T-helper 17 cell (primary cell): ENCODE measurements at places on chromosomes 7 and 10.

DNA sequence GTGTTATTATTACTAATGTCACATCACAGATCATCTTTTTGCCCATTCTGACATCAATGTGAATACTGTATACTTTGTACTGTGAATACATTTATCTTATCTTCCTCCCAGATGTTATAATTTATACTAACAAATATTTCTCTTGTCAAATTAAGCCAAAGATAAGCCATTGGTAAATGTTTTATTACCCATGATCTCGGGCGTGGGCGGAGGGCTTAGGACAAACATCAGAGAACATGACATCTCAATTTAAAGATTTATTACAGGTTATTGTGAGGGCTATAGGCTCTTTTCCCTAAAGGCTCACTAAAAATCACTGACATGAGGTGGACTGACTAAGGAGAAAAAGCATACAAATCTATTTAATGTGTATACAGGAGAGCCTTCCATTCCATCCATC, 58.2 kb upstream of the DGKB start:
- DNase-seq, result no peak

GRCh38 chr7:73899731-73900142, 38.8 kb downstream of the TMEM270 start:
- no peak for DNase-seq

DNA sequence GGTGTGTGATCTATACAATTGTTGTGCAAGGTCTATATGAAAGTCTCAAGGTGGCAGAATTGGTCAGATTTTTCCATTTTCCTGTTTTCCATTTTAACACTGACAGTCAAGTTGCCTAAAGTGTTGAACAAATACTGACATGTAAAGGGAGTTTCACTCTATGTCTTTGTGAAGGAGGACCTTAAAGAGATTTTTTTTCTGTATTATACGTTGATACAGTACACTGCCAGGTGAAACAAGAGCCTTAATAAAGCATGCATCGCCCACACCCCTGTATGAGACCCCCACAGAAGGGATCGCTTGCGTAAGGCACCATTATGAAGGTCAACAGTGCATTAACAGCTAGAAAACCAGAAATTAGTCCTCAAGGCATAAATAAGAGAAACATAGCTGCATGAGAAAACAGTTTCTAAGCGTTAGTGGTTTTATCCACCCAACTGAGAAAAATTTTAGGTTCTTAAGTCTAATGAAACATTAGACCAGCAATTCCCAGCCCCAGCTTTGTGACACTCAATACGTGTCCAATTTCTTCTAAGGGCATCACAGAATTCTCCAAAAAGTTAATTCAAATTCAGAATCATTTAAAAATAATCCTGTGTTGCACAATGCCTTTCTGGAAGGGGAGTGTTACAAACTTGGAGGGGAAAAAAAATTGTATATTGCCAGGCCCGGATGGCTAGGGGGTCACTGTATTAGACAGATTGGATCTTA, 6.9 kb downstream of the KLF6 start:
- DNase-seq, result no peak

- no peak for DNase-seq
These were observed 127.0 kb upstream of the MEOX2 start for GRCh38 chr7:15813448-15813847.

DNA sequence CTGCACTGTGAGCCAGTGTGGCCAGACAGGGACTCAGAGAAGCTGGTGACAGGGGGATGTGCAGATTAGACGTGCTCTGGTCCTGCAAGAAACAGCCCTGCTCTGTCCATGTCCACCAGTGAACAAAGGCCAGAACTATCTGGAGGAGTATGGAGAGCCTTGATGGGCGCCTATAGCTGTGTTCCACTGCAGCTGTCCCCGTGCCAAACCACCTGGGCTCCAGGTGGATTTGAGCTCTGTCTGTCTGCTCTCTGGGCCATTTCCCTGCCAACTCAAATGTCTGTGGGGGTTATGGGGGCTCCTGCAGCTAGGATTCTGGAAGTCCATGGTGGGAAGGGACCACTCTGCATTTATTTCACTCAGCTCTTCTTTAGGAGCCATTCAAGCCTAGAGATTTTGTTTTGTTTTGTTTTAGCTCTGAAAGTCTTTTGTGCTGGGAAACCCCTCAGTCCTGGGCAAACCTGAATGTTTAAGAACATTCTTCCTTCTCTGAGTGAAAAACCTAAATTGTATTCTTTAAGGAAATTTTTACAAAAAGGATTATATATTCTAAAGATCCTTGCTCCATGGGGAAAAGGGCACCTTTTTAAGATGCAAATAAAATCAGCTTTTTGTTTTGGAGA, 1039.5 kb upstream of the SORCS1 start:
- DNase-seq, result no peak

GRCh38 chr7:37494926-37495325, 46.3 kb upstream of the ELMO1 start:
- no peak for DNase-seq

- DNase-seq, result no peak
These were observed 8.4 kb upstream of the TRDMT1 start for GRCh38 chr10:17209881-17210280.

DNA sequence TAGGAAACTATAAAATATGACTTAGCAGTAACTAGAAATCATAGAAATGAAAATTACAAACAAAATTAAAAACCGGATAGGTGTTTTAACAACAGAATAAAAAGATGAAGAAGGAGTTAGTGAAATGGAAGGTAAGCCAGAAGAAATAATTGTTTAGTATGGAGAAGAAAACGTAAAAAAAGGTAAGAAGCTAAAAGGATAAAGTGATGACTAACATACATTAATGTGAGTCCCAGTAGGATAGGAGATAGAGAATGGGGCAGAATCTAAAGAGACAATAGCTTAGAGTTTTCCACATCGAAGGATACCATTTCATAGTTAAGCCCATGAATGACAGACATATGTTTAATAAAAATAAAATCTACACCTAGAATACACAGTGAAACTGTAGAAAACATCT, 25.3 kb downstream of the GTF2I start:
- no peak for DNase-seq

DNA sequence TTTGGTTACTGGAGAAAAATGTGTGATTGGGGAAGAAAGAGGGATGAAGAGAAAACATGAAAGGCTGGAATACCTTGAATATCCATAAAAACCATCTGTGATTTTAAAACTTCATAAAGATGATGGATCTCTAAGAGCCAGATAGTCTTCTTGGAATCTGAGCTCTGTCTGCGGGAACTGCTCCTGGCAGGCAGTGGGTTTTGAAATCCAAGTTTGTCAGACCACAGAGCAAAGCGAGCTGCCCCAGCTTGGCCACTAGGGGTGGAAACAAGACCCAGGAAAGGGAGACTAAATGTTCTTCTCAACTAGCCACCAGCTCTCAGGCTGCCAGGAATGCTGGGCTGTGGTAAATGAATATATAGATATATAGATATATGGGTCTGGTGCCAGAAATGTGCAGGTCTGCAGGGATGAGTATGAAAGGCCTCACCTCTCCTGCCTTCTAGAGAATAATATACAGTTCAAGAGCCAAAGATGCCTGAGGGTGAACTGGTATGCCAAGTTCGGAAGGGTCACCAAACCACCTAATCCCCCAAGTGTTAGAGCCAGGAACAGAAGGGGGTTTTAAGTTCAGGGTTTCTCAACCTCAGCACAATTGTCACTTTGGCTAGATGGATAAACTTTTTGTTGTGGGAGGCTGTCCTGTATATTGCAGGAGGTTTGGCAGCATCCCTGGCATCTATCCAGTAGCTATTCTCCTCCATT, 208.8 kb downstream of the KCNMA1 start:
- no peak for DNase-seq

GRCh38 chr7:47647181-47647917, 65.4 kb upstream of the TNS3 start:
- DNase-seq, result no peak

DNA sequence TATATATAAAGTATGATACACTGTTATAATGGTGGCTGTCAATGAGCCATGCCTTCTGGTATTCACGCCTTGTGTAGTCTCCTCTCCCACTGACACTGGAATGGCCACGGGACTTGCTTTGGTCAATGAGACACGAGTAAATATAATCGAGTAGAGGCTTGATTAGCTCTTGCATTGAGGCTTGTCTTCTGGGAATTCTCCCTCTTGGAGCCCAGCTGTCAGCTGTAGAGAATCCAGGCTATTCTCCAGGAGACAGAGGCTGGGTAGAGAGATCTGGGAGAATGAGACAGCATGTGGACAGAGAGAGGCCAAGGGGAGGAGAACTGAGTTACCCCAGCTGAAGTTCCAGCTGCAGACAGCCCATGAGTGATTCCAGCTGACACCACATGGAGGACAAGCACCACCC, 25.2 kb upstream of the PLCE1 start:
- DNase-seq, result no peak

DNA sequence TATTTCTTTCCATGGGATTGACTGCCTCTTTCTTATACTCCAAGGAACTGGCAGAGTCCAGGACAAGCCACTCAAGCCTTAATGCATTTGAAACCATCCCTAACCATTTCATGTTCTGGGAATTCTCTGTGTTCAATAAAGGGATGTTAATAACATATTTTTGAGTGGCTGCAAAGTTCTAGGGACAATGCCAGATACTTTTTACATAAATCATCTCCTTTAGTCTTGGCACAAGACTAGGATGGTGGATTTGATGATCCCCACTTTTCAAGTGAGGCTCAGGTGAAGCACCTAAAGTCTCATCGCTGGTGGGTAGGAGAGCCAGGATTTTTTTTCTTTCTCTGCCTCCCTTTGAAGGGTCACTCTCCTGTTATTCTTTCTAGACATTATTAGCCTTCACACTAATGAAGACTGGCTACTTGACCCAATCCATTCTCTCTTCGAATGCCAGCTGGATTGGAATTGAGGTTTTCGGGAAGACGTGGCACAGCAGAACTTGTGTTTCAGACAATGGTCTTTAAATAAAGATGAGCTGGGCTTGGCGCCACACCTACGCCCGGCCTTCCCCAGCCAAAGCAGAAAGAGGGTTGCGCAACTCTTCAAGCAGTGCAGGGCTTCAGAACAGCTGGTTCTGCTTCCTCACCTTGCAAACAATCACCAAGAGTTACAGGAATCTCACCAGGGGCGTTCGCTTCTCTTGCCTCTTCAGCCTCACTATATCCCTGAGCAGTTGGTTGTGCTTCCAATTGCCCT, 73.8 kb upstream of the BMPER start:
- no peak for DNase-seq

DNA sequence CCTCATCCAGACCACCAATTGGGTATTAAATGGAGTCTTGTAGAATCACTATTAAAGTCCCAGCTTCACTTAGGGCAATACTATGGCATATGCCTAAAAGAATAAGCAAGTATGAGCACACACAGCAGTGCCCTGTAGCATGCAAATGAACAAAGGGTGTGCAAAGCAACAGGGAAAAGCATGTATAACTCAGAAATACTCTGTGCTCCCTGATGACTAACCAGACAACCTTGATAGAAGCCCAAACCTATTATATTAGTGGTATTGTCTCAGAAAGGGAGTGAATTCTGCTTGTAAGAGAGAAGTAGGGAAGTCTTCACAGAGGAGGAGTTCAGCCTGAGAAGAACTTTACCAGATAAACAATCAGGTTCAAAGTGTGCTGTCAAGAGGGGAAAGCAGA, 131.2 kb downstream of the DGKI start:
- DNase-seq, result no peak

GRCh38 chr10:969473-970150, 18.6 kb upstream of the GTPBP4 start:
- DNase-seq, result no peak

- DNase-seq, result no peak
These were observed 396.3 kb downstream of the RPS24 start for GRCh38 chr10:78429984-78430383.

DNA sequence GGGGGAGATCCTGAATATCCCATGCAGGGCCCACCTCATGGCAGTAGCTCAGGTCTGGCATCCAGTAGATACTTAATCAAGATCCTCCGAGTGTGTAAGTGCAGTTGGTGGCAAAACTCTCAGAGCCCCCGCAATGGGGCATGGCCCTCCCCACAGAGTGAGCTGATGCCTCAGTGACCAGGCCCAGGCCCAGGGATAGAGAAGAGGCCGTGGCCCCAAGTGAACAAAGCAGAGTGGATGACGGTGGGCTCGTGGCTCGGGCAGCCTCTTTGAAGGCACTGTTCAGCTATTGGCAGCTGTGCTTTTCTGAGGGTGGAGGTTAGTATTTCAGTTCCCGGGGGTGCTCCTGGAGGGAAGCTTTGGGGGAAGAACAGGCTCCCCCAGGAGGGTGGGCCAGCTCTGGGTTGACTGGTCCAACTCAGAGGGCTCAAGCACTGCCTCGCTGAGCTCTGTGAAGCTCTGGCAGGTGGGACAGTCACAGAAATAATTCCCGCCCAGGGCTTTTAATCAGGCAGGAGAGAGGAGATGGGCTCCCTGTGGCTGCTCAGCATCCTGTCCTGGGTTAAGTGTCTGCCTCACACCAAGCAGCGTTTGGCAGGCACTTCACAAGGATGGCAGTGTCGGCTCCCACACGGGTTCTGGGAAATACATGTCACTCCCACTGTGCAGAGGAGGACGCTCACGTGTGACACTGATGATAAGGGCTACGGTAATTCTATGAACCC, 583.6 kb downstream of the TCERG1L start:
- DNase-seq, result no peak

- no peak for DNase-seq
These were observed 427.9 kb upstream of the CELF2 start for GRCh38 chr10:10589540-10590303.

DNA sequence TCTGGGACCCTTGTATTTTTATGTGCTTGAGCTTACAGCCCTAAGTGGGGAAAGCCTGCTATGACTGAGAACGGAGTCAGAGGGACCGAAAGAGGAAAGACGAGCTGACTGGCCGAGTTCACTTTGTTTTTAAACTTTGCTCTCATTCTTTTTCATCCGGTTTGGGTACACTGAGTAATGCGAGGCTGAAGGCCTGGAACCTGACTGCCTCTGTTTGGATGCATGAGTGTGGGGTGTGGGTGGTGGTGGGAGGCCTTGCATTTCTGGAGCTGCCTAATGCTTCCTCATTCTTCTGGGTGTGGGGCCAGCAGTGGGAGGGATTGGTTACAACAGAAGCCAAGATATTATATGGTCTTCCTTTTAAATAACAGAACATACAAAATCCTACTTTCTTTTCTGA, 155.5 kb downstream of the BUB3 start:
- DNase-seq, result no peak

GRCh38 chr10:116554628-116555027, 8.9 kb downstream of the PNLIP start:
- DNase-seq, result no peak

DNA sequence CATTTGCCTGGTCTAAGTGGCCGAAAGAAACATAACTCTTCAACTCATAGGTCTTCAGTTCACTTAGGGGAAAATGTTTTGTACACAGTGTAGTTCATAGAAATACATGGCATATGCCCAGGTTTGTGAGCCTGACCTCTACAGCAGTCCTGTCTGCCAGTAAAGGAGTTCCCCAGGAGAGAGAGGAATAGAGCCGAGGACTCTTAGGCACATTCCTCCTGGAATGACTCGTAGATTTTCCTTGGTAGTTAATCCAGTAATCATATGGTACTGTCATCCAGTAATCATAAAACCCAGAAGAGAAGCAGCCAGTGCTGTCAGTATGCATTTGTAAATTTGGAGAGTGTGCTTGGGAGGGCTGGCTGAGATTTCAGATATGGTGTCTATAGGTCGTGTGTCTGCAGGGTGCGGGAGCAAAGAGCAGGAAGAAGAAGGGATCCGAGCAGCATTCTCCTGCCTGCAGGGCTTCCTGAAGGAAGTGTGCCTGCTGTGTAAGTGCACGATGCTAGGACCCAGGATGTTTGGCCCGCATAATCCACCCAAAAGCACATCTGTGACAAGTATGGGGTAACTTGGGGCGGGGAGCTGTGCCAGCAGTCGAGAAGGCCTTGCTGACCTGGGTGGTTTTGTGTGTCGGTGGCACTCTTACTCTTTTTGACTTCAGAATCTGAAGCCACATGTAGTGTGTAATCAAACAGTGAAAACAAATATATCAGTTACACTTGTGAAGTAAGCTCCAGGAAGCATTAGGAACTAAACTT, 13.9 kb downstream of the EIF4H start:
- DNase-seq, result no peak
